ENCODE measurements at places on chromosomes 12 and 14.

- no peaks in the 10 kb centered on the region for H3K27me3 ChIP-seq
- H3K4me3 ChIP-seq, result no peak overlapping the region
- DNase-seq, result no peak
- H3K27ac ChIP-seq, result no peak overlapping the region
- H3K36me3 ChIP-seq, result no peaks in the 10 kb centered on the region
- no peaks in the 10 kb centered on the region for H3K4me1 ChIP-seq
Measured at GRCh38 chr12:77202457-77203060, 137.2 kb upstream of the E2F7 start.

- no peaks in the 10 kb centered on the region for H3K4me1 ChIP-seq
- no peaks in the 10 kb centered on the region for H3K36me3 ChIP-seq
- H3K4me3 ChIP-seq, result no peak overlapping the region
- DNase-seq, result no peak
Measured at GRCh38 chr14:52080158-52080800, 11.4 kb upstream of the NID2 start.

- no peaks in the 10 kb centered on the region for H3K4me1 ChIP-seq
- no peaks in the 10 kb centered on the region for H3K36me3 ChIP-seq
Measured at GRCh38 chr14:50798048-50798421, 32.9 kb downstream of the NIN start.

GRCh38 chr14:95138876-95139275 lies 18.5 kb downstream of the DICER1 start:
- H3K27me3 ChIP-seq, result no peaks in the 10 kb centered on the region
- no peaks in the 10 kb centered on the region for H3K36me3 ChIP-seq
- H3K4me1 ChIP-seq, result peaks cover 60% of the 10 kb centered on the region

Measured in transverse colon (tissue), 4 donors.